ENCODE measurements at places on chromosomes 12 and 14.

DNA sequence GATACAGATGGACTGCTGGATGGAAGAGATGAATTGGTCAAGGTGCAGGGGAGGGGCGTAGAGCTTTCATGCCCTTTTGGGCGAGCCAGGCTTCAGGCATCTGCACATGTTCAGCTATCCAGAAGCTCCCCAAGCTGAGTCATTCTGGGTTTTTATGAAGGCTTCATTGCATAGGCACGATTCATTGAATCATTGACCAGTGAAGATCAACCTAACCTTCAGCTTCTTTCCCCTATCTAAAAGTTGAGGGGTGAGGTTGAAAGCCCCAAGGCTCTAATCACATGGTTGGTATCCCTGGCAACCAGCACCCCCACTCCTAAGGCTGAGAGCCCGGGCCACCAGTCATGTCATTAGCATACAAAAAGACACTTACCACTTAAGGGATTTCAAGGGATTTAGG lies 36.3 kb downstream of the RPS29 start:
- DNase-seq, result no peak

DNA sequence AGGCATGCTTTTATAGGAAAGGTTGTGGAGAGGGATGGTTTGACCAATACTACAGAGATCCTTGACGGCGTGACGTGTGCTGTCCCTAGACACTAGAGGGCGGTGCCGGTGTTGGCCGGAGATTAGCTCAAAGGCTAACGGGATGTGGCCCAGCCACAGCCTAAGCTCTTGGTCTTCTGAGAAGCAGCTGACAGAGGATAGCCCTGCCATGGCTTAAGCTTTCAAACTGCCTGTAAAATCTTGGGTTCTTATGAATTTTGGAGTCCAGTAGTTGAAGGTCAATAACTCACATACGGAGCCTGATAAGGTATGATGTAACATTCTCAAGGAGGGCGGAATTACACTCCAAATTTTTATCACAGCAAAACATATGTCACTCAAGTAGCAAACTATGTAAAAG lies 515.7 kb upstream of the ATXN7L3B start:
- DNase-seq, result no peak

DNA sequence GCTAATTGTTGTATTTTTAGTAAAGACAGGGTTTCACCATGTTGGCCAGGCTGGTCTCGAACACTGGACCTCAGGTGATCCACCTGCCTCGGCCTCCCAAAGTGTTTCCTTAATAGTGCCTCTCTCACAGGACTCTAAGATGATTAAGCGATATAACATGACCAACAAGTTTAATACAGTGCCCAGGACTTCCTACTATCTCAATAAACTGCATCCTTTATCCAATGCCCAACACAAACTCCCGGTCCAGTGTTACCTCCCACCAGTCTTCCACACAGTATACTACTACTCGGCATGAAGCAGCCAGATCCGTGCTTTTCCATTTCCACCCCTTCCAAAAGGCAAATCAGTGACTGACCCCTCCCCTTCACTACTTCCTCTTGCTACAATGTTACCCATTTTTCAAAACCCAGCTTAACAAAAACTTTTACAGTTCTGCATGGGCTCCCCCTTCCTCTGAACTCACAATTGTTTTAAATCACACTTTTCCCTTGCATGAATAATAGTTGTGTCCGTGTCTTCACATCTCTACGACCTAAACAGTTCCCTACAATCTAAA lies 900 bp downstream of the NOP2 start:
- DNase-seq, result no peak

DNA sequence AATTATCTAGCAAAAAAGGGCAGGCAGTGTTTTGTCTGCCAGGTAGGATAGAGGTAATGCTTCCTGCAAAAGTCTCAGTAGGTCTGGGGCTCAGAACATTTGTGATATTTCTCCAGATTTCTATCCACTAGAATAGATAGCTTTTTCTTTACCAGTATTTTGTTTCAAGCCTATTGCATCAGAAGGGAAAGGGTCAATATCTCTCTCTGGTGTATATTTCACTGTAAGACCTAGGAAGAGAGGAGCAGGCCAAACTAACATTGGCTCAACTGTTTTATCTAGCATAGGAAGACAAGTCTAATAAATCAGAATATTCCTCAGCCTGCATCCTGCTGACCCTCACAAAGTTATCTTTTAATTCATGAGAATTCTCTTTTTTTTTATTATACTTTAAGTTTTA lies 106.7 kb upstream of the DAAM1 start:
- DNase-seq, result no peak

GRCh38 chr12:1531654-1532374 lies 62.6 kb downstream of the FBXL14 start:
- DNase-seq, result no peak

GRCh38 chr14:103393676-103394626 lies 8.7 kb downstream of the MARK3 start:
- DNase-seq, result no peak

- DNase-seq, result no peak
These were observed 378.5 kb upstream of the MGAT4C start for GRCh38 chr12:86634456-86635410.

DNA sequence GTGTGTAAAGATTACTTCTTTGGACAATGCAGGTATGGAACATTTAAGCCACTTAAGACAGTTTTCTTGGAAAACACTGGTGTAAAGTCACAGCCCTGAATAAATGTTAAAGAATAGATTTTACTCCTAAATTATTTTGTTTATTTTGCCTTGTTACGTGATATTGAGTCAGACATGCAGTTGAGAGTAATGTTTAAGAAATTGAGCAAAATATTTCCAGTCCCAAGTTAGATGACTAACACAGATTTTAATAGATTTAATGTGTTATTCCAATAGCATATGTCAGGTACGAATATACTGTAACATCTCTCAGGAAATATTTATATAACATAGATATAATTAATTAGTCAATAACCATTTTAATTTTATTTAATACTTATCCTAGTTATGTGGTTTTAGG lies 1361.7 kb downstream of the FSCB start:
- no peak for DNase-seq

DNA sequence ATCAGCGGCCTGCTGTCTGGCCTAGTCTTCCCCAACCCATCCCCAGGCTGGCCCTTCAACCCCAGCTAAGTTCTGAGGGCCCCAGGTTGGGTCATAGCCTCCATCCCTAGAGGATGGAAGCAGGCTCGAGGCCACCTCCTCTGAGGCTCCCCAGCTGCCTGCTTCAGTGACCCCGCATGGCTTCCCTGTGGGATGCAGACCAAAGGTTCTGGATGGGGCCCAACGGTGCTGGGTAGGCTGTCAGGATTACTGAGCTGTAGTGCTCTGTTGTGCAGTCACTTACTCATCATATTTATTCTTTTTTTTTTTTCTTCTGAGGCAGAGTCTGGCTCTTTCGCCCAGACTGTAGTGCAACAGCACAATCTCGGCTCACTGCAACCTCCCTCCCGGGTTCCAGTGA lies 92.0 kb downstream of the IRF2BPL start:
- no peak for DNase-seq

GRCh38 chr12:28540324-28540714 lies 350.1 kb downstream of the CCDC91 start:
- DNase-seq, result no peak

DNA sequence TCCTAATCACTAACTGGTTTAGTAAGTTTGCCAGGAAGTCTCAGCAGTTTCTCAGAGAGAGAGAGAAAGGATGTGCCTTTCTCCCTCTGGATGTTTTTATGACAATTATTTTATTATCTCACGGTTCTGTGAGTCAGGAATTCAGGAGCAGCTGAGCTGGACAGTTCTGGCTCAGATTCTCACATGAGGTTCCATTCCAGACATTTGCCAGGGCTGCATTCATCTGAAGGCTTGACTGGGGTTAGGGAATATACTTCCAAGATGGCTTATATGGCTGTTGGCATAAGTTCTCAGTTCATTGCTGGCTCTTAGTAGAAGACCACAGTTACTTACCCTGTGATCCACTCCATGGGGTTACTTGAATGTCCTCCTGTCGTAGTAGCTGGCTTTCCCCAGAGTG lies 101.2 kb upstream of the ATF7IP start:
- DNase-seq, result no peak

- DNase-seq, result no peak
These were observed 3.9 kb upstream of the POC1B start for GRCh38 chr12:89529738-89530137.

DNA sequence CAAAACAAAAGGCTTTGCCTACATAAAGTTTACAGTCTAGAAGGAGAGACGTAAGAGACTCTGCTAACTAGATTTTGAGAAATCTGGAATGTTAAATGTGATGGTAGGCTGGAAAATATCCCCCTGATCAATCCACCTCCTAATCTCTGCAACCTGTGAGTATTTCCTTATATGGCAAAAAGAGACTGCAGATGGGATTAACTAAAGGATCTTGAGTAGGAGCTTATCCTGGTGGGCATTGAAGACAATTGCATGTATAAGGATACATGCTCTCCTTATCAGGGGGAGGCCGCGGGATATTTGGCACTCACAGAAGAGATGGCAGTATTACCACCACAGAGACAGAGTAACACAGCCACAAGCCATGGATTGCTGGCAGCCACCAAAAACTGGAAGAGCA lies 95.2 kb downstream of the EGLN3 start:
- DNase-seq, result no peak

DNA sequence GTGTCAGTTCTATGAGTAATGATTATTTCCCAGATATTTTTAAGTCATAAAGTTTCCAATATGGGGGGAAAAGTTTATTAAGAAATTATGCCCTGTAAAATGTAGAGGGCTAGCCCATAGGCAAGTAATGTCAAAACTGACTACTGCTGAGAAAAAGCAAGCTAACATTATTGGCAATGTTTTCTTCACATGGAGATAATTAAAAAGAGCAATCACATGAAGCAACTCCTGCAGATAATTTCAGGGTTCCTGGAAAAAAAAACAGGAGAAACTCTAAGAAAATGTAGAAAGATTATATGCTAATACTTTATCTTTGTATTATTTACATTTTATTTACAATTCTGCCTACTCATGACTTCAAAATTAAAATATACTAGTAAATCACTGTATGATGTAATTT lies 39.8 kb downstream of the PPP1R12A start:
- no peak for DNase-seq

DNA sequence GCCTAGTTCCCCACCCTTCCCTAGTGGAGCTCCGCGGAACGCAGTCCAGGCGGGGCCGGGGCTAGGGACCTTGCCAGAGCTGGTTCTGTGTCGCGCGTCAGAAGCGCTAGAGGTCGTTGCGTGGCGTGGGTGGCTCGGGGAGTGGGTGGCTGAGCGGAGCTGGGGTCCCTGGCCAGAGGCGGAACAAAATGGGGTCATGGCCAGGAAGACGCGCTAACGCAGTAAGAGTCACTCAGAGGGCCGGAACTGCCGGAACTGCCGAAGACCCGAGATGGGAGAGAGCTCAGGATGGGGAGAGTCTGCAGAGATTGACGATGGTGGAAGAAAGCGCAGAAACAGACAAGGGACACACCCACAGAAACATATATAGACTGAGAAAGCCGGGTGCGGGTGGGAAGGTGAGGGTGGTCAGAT lies 4.8 kb downstream of the DGKA start:
- peak; percentile 36 for DNase-seq

GRCh38 chr14:72169521-72169920 lies 237.3 kb downstream of the RGS6 start:
- DNase-seq, result no peak

- DNase-seq, result peak; percentile 51
These were observed 808 bp downstream of the ITPR2 start for GRCh38 chr12:26831951-26832821.

DNA sequence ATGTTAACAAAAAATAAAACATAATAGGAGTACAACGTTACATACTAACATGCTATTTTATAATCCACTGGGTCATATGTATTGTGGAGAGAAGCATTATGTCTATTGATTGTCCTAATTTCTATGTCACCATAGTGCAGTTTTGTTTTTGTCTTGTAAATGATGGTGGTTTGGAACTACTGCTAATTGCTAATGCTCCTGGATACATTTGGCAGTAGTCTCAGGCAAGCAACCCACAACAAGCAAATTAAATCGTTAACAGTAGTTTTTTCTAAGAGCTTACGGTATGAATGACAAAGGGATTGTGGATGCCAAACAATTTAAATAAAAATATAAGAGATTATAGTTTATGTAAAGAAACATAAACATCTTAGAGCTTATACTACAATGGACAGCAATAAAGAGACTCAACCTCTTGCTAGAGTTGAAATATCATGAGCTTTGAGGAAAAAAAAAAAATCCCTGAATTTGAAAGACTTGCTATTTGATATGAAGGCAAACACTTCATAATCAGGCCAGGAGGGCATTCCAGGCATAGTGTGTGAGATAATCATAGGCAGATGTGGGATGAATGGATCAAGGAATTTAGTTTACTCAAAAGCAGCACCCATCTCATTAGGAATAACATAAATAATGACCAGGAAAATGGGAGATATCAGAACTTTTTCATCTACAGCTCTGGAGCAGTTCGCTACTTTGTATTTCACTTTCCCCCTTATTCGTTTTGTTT lies 181.3 kb downstream of the CCDC59 start:
- no peak for DNase-seq

- no peak for DNase-seq
These were observed 343.4 kb downstream of the ADAMTS20 start for GRCh38 chr12:43208627-43209026.

- no peak for DNase-seq
These were observed 5.6 kb upstream of the GOLGA3 start for GRCh38 chr12:132834181-132834711.

- DNase-seq, result no peak
These were observed 13.6 kb upstream of the MLXIP start for GRCh38 chr12:122064780-122065588.

- no peak for DNase-seq
These were observed 9.0 kb upstream of the KANSL2 start for GRCh38 chr12:48690990-48691389.

DNA sequence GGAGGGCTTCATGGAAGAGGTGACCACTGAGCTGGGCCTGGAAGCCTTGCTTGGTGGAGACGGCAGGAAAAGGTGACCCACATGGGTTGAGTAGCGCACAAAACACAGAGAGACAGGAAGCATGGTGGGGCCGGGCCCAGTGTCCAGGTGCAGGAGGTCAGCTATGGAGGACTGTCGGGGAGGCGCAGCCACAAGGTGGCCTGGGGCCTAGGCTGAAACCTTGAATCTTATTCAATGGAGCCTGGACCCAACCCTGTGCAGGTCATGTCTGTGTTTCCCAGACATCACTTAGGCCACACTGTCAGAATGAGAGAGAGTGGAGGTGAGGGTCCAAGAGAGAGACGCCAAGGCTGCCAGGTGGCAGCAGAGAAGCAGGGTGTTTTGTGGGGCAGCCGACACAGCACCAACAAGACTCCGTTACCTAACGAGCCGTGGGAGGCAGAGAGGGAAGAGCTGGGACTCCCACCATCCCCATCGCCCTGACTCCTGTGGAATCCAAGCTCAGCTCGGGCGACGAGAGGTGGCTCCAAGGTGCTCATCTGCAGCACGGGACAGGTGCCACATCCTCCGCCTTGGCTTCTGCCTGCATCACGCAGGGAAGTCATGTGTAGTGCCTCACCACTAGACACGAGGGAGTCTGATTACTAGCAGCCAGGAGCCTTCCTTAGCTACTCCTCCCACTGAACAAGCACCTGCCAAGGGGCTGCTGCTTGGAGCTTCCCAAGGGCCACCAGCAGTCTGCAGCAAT lies 38.7 kb downstream of the DEGS2 start:
- no peak for DNase-seq
